ENCODE measurements at places on chromosomes 5 and 9. TPM values are rescaled to one million over a fixed set of nuclear protein-coding genes. Genes with fewer than 3 reads are reported as not detected.

GRCh38 chr9:35436933-35437332 is 53.0 kb upstream of the RUSC2 start:
- no peak for DNase-seq

DNA sequence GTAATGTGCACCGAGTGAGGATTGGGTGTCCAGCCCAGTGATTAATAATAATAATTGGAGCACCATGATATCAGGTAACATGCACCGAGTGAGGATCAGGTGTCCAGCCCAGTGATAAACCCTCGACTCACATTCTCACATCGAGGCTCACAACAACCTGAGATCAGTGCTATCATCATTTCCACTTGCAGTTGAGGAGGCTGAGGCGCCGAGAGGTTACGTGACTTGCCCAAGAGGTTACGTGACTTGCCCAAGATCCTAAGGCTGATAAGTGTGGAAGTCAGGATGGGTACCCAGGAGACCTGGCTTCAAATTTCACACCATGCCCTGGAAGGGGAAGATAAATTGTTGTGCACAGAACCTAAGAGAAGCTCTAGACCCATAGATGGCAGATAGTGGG is 189.4 kb downstream of the MED10 start:
- DNase-seq, result no peak

DNA sequence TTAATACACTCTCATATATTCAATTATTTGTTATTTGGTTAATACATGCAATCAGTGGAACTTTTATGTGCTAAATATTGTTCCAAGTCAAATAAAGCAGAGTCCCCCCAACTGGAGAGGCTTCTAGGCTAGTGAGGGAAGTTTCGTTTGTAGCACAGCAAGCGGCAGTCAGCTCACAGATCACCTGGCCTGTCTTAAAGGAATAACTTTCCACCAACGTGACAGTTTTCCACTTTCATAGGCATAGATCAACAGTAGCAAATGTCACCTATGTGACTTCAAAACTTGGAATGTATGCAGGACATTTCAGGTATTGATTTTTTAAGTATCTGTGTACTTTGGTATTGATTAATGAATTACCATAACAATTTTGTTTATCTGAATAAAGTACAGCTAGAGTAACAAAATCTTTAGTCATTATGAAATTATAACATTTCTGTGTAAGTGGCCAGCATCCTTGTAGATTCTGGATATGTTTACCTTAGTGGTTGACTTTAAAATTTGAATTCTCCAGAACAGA is 129.7 kb upstream of the VCAN start:
- no peak for DNase-seq

GRCh38 chr5:73314395-73315257 is 134.0 kb downstream of the FOXD1 start:
- DNase-seq, result no peak

- DNase-seq, result no peak
These were observed 18.1 kb upstream of the SMAD5 start for GRCh38 chr5:136114414-136115125.

DNA sequence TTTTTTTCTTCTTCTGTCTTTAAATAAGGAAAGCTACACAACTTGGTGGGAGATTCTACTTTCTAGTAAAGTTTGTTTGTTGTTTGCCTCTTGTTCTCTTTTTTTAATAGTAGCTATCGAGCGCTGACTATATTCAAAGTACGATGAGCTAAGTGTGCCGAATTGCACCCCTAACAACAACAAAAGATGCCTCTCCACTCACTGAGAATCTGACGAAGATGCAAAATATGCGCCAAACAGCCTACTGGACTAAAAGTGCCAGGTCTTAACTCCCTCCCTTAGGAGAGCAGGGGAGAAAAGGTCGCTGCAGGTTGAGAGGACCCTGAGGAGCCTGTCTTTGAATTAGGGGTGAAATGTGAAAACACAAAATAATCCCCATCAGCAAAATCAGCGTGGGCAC is 713.8 kb upstream of the WWC1 start:
- no peak for DNase-seq

NR2F1 gene
- total RNA-seq, result not detected

IL17B gene
- not detected for total RNA-seq

DNA sequence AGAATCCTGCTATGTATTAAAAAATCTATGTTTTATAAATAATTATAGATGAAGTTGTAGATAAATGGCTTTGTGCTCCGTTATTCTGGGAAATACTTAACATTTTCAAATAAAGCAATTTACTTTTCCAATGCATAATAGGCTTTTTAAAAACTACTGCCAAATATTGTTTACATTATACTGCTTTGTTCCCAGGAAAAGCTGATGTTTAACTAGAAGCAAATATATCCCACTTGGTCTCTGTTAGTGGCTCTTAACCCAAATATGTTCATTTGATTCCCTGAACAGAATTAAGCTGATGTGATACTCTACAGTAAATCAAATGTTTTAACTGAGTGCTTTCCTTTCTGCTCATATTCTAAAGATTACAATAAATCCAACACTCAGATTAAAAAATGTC is 326.3 kb downstream of the SLCO4C1 start:
- no peak for DNase-seq

DNA sequence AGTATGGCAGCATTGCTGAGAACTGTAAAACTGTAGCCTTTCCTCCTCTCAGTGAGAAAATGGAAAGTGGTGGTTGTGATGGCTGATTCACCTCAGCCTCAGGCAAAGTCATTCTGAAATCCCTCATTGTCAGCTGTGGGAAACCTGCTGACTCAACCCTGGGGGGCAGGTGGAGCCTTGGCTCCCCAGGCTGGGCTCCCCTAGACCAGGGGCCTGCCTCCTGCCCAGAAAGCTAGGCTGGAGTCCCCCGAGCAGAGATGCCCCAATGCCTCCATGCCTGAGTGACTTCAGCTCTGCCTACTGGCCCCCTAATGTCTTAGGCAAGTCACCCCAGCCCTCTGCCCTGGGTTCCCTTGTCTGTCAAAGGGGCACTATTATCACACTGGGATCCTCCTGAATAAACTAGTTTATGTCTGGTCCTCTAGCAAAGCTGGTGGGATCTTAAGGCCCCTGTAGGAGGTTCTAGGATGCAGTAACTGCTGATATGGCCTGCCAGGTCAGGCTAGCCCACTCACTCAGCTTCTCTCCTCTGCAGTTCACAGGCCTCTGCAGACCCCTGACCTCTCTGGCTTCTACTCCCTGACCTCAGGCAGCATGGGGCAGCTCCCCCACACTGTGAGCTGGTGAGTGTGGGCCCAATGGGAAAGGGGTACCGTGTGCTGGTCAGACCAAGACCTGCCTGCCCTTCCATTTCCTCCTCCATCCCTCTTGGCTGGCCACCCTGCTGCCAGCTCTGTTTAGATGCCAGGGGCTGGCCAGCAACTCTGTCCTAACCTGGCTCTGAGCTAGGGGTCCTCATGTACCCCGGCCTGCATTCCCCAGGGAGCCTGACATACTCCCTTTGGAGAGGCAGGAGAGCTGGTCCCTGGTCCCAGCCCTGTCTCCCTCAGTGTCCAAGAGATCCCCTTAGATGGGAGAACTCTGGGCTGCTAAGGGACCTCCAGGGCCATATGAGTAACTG is 24.2 kb downstream of the TCF7 start:
- no peak for DNase-seq

GRCh38 chr9:109161471-109161870 is 5.6 kb downstream of the FRRS1L start:
- no peak for DNase-seq

IFNB1 gene
- total RNA-seq, result not detected

DNA sequence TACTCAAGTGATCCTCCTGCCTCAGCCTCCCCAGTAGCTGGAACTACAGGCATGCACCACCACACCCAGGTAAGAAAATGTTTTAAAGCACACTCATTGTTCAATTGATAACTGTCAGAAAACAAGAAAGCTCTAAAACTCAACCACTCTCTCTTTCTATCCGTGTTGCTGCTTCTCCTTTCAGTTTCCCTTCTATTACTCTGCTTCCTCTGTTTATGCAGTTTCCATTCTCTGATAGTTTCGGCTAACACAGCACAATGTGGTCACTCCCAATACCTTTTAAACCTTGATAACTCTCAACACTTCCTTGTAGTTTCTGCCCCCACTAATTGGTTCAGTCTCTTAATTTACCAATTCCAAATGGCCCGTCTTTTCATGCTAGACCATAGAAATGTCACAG is 59.2 kb upstream of the NR4A3 start:
- no peak for DNase-seq

- DNase-seq, result no peak
These were observed 4.9 kb downstream of the GMCL2 start for GRCh38 chr5:178182158-178182876.

PCSK1 gene
- not detected for total RNA-seq

STK32A gene
- 0.35 TPM for total RNA-seq

DRD1 gene
- total RNA-seq, result 0.10 TPM

- DNase-seq, result no peak
These were observed 12.9 kb downstream of the TCF7 start for GRCh38 chr5:134127376-134127861.

SLC44A1 gene
- 24.5 TPM for total RNA-seq

DNA sequence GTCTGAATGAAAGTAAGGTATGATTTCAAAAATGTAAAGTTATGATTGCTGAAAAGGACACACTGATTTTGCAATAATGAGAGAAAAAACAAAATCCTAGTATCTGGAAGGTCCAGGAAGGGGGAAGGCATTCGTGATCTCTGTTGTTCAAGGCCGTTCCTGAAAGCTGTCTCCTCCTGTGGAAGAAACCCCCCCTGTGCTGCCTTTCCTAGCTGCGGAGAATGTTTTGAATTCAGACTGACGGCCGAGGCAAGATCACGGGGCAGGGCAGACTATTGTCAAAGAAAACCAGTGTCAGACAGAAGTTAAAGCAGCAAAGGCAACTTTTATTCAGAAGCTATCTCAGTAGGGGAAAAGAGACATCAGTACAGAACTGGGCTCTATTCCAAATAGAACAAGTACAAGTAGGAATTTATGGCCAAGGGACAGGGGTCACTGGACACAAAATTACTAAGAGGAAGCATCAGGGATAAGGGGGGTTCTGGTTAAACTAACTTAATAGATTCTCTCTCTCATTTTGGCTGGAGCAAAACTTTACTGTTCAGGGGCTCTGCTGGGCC is 61.9 kb upstream of the IGFBPL1 start:
- DNase-seq, result no peak

C9orf153 gene
- not detected for total RNA-seq

DNA sequence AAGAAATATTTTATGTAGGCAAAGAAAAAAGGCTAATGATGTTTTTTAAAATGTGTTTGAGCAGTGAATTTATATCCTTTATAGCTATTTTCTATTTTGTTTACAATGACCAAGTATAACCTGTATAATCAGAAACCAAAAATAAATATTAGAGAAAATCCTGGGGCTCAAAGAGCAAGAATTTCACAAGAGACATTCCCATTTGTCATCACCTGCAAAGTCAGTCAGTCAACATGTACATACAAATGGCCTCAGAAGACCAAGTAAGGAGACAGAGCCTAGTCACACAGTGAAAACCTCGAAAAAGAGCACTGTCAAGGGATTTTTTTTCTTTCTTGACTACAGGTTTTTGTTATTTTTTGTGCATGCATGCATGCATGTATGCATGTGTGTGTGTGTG is 231.4 kb downstream of the GLIS3 start:
- no peak for DNase-seq

DNA sequence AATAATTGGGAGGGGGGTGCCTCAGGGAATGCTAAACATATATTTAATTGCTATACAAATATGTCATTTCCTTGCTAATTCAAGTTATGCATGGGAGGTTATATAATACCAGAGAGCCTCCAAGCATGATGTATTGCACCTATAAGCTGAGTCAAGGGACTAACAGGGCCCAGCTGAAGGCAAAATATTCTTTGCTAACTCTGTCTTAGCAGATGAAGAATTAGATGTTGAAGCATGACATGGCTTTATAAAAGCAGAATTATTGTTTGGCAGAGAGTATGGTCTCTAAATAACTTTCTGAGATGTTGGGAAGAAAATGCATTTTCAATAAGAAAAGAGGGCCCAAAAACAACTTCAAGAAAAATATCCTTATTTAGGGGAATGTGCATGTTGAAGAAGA is 60.4 kb downstream of the SGCD start:
- DNase-seq, result no peak

- DNase-seq, result no peak
These were observed 57.4 kb downstream of the PSMB7 start for GRCh38 chr9:124357721-124358361.

FST gene
- 4.8 TPM for total RNA-seq

- peak; percentile 97 for DNase-seq
These were observed 978 bp upstream of the PBX3 start for GRCh38 chr9:125746017-125746773.

GRCh38 chr5:21164425-21164824 is 1176.4 kb upstream of the CDH18 start:
- no peak for DNase-seq

DNA sequence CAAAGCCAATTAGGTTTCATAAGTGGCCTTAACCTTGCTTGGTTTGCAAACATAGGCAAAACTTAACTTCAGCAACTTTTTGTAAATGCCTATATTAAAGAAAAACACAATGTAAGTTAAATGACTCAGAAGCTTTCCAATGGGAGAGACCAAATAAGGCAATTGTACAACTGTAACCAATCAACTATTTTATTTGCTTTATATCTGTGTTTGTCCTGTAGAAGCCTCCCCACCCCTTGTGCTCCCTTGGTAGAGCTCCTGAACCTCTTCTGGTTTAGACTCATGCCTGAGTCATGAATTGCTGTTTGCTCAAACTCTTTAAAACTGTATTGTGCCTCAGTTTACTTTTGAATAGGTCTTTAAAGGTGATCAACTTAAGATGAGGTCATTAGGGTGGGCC is 3.0 kb upstream of the C1QTNF3 start:
- no peak for DNase-seq

- no peak for DNase-seq
These were observed 81.1 kb downstream of the SLF1 start for GRCh38 chr5:94699562-94699961.

RASA1 gene
- total RNA-seq, result 16.3 TPM

DNA sequence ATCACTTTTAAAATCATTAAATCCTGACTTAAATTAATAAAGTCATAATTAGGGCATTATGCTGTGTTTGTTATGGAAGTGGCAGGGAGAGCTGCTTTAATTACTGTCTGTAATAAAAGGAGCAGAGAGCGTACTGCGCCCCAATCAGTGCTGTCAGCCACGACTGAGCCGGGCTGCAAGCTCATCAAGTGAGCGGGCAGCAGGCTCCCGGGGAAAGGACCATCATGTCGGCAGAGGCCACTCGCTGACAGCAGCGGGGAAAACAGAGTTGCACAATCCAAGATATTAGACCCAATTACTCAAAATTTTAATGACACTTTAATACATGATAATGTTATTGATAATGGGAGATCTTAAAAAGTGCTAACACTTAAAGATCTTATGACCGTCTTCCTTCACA is 181.6 kb downstream of the AP3B1 start:
- DNase-seq, result no peak

Data from heart left ventricle (tissue), 16 donors.